Chondrocyte (in vitro differentiated cells): ENCODE measurements at places on chromosomes 5 and 9.

- no peak for DNase-seq
Measured at GRCh38 chr5:100634937-100635534, 99.9 kb downstream of the FAM174A start.

DNA sequence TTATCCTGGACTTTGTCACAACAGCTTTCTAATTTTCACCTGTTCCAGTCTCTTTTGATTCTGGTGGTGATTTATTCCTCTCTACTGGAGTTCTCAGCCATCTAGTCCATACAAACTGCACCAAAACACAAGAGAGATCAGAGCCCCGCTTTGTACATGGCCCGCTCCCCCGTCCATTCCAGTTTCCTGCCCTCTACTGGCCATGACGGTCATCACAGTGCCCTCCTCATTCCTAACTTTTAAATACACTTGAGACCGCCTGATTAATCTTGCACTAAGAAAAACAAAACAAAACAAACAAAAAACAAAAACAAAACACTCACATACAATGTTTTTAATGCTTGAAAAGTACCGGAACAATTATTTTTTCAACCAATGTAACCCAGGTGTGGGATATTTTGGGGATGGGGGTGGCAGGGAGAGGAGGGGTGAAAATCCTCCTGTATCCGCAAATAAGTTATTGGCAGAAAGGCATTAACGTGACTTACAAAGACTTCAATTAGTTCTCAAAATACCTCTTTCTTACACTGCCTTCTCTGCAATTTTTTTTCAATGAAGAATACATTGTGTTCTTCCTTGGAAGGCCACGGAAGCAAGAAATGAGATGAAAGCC lies 84.8 kb upstream of the PAM start:
- DNase-seq = no peak

- no peak for DNase-seq
Measured at GRCh38 chr5:173302546-173303155, 25.6 kb downstream of the STC2 start.

DNA sequence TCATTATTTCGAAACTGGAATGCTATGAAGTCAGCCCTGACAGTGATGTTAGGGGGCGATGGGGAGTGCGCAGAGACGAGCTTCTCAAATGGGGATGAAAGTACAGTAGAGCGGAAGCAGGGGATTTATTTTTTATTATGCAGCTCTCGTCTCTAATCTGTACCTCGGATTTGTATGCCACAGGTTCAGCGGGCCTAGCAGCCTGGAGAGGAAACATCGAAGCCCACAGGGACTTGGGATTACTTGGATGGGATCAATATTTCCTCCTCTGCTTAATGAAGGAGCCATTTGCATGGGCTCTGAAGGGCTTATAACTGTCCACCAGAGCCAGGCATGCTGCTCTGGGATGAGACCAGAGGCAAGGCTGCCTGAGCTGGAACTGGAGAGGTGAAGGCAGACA lies 133.5 kb upstream of the RAPGEF1 start:
- no peak for DNase-seq

- DNase-seq = no peak
Measured at GRCh38 chr9:113417370-113417769, 6.8 kb downstream of the C9orf43 start.

- DNase-seq = no peak
Measured at GRCh38 chr5:16826379-16827125, 109.5 kb downstream of the MYO10 start.

- no peak for DNase-seq
Measured at GRCh38 chr5:128121651-128122050, 38.1 kb downstream of the SLC12A2 start.

GRCh38 chr9:127950513-127951289 lies 13.0 kb upstream of the DPM2 start:
- DNase-seq = no peak

DNA sequence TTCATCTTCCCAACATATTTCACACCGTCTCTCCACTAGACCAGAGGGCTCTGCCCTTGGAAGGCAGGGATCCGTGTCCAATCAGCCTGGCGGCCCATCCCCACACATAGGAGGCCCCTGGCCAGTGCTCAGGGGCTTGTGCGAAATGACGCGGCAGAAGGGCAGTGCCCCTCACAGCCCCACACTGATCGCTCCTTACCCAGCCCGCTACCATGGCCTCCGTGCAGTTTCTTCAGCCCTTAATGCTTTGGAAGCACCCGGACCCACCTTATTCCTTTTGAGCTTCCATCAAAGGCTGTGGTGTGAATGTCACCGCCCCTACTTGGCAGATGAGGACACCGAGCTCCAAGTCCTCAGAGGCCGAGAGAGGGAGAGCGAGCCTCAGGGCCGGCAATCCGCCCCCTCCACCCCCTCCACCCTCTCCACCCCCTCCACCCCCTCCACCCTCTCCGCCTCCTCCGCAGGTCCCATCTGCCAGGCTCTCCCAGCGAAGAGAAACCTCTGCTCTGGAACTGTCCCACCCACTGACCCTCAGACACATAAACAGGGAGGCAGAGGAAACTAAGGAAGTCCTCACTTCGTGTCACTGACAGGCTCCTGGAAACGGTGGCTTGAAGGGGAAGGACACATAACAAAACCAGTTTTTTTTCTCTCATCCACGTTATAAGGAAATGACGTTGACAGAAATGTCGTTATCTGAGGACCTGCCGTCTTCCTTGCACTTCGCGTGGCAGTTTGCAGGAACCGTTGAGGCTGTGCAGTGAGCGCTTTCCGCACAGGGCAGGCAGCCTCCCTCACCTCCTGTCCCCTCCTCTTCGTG lies 13.9 kb downstream of the QSOX2 start:
- DNase-seq = no peak

DNA sequence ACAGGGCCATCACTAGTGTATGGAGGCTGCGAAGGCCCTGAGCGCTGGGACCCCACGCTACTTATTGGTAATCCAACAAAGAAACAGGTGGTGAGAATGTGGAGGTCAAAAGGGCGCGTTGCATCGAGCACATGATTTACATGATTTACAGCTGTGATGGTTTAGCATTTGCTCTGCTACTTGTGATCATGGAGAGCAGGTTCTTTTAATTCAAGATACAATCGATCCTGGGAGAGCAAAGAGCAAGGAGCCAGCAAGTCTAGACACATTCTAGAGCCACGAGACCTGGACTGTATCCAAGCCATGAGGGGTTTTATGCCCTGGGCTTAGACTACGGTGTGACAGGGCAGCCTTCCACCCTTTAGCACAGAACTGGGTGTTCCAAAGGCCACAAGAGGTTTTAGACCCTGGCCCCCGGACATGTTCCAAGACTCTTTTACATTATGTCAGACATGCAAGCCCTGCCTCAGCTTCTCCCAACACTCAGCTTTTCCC lies 47.0 kb upstream of the CLK4 start:
- DNase-seq = no peak

DNA sequence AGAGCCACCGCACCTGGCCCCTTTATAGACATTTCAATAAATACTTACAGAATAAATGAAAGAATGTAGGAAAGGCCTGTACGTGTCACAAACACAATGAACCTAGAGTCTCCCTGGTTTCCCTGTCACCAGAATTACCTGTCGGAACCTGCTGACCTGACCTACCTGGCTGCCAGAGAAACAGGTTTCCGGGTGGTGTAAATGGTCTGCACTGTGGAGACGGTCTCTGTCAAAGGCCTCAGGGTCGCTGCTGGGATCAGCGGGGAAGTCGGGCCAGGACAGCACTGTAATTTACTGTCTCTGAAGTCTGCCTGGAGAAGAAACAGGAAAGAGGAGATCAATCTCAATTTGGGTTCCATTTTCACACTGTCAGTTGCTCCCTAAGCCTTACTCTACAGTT lies 9.3 kb upstream of the FRRS1L start:
- DNase-seq = no peak

DNA sequence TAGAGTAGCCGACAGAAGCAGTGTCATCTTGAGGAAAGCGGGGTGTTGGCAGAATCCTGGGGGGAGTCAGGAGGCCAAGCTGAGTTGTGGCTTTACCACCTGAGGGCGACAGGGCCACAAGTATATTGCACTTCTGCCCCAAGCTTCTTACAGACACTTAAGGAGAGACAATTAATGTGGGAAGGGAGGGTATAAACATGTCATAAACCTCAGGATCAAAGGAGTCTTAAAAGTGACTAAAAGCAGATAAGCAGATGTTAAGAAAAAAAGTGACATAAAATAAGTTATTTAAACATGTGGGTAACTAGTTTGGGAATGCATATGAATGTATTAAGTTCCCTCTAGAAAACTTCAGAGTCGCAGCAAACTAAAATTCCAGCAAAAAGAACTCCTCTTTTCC lies 63.9 kb downstream of the ERAP1 start:
- DNase-seq = no peak

GRCh38 chr9:20403346-20403745 lies 219.0 kb downstream of the MLLT3 start:
- DNase-seq = no peak

- no peak for DNase-seq
Measured at GRCh38 chr9:99336531-99336930, 114.4 kb downstream of the SEC61B start.

DNA sequence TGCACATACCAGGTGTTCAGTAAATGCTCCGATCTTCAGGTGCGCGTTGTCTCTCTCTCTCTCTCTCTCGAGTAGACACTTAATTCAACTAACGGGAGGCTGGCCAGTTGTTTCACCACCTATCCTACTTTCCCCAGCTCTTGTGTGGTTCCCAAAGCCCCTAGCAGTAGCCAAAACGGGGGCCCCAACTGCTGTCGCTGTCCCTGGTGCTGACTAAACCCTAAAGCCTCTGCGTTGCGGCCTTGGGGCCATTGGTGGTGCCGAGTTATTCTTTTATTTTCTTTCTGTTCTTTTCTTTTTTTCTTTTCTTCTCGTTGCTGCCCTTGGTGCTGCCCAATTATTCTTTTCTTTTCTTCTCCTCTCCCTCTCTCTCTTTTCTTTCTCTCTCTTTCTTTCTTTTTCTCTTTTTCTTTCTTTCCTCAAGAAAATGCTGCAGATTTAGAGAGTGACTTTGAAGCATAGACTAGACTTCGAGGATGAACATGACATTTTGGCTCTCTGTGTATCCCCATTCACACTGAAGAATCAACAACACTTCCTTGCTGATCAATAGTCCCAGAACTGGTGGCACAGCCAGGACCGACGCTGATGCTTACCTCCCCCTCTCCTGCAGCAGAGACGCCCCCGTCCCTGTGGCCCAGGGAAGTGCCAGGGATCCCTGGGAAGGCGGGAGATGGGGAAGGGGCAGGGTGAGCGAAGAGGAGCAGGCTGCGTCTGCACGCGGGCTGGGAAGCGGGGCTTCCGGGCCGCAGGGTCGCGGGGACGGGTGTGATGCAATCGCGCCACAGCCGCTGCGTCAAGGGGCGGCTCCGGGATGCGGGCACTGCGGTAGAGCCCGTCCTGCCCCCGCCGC lies at the start of gene FBLL1:
FBLL1 (plus strand) TSS at position 785 of the 853 bp plus-strand sequence. CDS start 200 bp downstream, outside the sequence.
- no peak for DNase-seq

DNA sequence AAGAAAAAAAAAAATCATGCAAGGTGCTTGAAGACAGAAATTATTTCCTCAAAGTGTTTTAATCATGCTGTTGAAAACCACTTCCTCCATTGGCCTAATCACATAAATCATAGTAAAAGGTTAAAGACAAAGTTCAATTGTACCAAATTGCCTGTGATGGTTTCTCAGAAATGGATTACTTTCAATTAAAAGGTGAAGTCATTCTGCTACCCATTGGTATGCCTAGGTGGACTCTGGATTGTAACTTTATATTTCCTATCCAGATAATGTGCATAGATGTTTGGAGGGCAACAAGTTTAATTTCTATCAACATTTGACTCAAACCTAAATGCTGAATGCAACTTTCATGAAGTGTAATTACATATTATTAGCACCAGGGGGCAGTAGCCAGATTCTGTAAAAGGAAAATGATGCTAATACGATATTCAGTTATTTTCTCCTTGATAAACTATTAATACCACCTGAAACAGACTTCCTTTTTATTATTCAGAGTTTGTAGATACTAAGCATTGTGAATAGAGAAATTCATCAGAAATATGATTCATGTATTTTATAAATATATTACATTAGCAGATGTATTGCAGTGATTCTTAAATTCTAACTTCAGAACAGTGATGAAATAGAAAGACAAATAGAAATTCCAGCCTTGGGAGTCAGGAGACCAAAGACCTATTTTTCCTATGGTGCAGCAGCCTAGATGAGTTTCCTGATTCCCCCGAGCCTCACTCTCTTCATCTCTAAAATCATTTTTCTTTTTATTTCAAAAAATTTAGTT lies 148.2 kb downstream of the CAAP1 start:
- no peak for DNase-seq
